ENCODE measurements at places on chromosomes 4 and X.

DNA sequence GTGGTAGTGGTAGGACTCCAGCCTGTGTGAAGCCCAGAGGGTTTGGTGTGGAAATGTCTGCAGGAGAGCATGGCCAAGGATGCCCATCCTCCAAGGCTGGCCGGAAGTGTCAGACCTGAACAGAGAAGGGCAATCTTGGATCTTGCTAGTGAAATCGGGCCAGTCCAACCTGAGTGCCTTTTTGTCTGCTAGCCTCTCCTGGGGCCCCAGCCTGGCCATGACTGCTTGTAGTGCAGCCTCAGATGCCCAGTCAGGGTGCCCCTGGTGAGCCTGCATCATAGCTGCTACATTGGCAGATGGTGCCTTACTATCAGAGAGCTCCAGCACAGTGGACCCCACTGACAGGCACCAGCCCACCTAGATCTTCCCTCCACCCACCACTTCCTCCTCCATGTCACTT is 99.3 kb upstream of the PCDH18 start:
- DNase-seq, result no peak

- no peak for DNase-seq
Measured at GRCh38 chr4:147737623-147738022, 5.7 kb downstream of the ARHGAP10 start.

DNA sequence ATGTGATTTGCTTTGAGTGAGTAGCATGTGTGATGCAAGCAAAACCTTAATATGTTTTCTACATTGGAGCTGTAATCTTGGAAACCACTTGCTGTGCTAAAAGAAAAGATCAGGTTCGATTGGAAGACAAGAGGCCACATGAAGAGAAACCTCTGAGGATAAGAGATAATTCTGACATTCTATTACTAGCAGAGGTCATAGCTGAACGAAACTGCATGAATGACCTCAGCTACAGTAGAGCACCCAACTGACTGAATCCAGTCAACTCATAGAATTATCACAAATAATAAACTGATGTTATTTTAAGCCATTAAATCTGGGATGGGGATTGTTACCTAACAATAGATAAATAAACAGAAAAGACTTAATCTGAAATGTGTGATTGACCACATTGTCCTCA is 147.1 kb downstream of the CAMK2D start:
- DNase-seq, result no peak

DNA sequence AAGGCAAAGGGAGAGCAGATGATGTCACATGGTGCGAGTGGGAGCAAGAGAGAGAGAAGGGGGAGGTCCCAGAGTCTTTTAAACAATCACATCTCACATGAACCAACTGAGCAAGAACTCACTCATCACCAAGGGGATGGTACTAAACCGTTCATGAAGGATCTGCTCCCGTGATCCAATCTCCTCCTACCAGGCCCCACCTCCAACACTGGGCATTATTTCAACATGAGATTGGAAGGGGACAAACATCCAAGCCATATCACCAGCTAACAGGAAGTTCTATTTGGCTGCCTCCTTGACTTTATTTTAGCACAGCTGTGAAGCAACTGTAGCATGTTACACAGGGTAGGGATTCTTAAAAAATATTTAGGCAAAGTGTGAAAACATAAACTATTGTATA is 102.5 kb downstream of the DDIT4L start:
- no peak for DNase-seq

DNA sequence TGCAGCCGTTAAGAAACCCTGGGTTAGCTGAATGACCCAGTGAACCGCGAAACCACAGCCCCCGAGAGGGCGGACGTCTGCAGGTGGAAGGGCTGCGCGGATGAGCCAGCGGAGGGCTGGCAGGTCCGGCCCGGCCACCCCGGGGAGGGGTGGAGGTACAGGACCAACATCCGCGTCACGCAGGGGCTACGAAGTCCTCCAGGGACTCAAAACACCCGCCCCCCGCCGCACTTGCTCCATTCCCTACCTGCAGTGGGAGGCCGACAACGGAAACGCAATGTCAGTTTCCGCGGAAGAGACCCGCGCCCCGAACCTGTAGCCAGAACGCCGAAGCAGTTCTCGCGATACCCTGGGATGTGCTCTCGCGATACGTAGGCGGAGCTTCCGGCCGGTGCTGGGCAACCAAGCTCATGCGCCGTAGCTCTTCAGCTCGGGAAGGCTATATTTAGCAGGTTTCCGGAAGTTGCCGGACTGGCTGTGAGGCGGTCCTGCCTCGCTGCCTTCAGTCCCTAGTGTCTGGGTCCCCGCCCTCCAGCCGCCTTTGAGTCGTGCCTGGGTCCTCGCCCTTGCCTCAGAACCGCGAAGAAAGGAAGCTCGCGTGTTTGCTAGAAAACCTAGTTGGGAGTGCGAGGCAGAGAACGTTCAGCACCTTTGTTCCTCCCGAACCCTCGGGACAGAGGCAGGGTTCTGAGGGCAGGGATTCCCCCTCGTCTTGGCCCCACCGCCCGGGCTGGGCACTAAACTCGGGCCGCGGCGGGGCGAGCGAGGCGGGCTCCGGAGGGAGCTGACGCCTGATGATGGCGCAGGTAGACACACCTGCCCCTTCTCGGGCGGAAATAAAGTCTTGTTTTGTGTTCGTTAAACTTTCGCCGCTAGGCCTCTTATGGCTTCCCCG is at the start of the genes OFD1 and TRAPPC2:
Gene OFD1, plus strand, starts transcription at position 471 of the 895 bp plus-strand sequence. Its CDS starts 324 bp downstream, at position 795.
Gene TRAPPC2, minus strand, starts transcription at position 343 of the 895 bp plus-strand sequence. CDS start 14,657 bp downstream, outside the sequence.
- peak; percentile 98 for DNase-seq

DNA sequence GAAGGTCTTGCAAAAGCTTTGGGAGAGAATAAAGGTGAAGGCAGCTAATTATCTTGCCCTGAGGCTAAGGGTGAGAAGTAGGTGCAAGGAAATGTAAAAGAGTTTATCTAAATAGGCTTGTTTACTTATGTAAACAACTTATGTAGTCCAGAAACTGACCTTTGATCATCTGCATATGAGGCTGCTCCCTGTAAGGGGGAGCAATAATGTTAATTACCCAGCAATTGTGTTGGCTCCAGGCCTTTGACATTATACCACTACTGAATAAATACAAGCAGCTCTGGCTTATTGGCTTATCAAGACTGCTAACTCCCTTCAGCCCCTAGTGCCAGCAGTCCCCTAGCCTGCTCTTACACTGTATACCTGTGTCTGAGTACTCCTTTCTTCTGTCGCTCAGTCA is 303.7 kb upstream of the GNPDA2 start:
- no peak for DNase-seq

GRCh38 chr4:109389369-109390114 is 44.1 kb upstream of the SEC24B start:
- peak; percentile 17 for DNase-seq

DNA sequence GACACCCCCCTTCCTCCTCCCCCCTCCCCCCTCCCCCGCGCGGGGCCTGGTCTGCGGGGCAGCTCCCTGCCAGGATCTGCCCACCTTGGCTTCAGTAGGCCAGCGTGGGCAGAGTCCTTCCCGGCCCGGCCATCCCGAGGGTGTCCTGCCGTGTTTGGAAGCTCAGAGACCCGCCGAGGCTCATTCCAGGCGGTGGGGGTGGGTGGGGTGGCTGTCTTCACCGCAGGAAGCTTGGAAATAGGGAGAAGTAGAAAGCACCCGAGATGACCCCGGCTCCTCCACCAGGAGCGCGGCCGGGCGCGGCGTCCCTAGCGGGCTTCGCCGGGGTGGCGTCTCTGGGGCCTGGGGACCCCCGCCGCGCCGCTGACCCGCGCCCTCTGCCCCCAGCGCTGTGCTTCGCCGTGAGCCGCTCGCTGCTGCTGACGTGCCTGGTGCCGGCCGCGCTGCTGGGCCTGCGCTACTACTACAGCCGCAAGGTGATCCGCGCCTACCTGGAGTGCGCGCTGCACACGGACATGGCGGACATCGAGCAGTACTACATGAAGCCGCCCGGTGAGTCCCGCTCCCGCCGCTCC is 1.6 kb downstream of the NAT8L start:
- peak; percentile 56 for DNase-seq

DNA sequence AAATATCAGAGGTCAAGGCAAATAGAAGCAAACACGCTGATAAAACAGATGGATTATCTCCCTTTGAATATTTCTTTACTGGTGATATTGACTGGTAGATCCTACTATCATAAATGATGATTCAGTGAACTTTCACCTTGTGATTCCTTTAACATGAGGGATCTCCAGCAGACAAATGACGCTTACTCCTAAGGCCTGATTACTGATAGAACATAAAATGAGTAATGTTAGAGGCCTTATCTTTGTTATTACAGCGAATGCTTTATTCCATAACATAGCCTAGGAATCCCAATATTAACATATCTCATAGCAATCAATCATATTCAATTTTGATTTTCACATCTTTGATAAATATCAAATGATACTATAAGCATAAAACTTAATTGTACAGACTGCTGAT is 152.3 kb downstream of the SLC10A7 start:
- no peak for DNase-seq

- no peak for DNase-seq
Measured at GRCh38 chrX:17527922-17528321, 152.9 kb downstream of the NHS start.

GRCh38 chrX:85859426-85859825 is 187.9 kb downstream of the CHM start:
- no peak for DNase-seq

DNA sequence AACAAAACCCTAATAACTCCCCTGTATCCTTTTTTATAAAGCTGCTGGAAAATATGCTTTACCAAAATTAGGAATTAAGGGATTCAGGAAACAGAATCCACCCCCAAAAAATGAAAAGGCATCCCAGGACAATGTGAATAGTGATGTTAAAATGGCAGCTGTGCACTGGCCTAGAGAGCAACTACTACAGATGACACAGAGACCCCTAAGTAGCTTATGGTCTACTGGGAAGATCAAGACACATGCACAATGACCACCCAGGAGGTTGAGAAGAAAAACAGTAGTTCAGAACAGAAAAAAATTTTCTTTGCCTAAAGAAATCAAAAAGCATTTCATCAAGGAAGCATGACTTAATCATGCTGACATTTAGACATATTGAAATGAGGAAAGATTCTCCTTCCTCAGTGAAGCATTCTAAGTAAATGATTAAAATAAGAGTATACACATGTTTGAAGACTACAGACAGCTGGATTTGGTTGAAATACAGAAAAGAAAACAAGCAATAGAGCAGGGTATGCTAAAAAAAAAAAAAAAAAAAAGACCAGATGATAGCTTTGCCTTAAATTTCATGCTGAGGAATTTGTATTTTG is 117.3 kb downstream of the WDFY3 start:
- no peak for DNase-seq

- no peak for DNase-seq
Measured at GRCh38 chrX:19772096-19772821, 115.1 kb downstream of the SH3KBP1 start.

- DNase-seq, result no peak
Measured at GRCh38 chrX:29447867-29448266, 767.5 kb upstream of the MAGEB2 start.

GRCh38 chr4:61741327-61742096 is 541.4 kb downstream of the ADGRL3 start:
- DNase-seq, result no peak

- DNase-seq, result no peak
Measured at GRCh38 chrX:2343413-2343812, 157.4 kb downstream of the DHRSX start.

DNA sequence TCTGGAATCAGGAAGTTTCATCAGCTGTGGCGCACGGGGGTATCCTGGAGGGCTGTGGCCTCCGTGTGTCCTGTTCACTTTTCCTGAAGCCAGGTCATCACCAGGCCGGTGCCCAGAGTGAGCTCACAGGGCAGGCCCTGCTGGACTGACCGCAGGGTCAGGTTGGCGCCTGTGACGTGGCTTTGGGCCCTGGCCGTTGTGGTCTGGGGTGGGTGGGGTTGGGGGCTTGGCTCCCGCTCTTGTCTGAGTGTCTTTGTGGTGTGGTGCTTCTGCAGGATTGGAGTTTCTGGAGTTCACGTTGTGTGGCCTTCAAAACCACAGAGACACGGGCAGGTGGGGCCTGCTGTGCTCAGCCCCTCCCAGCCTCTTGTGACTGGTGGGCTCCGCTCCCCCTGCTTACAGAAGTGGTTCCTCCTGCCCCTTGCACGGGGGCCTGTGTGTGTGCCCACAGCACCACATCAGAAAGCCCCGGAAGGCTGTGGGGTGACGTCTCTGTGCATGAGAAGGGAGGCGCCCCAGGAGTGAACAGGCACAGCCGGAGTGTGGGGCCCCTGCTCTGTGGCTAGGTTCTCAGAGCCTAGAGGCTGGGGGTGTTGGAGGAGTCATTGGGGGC is 9.5 kb downstream of the RGS12 start:
- DNase-seq, result no peak

Measured in NCI-H526 (cell line).